ENCODE measurements at places on chromosomes 2 and 18.

- no peak for DNase-seq
These were observed 103.8 kb upstream of the COPS8 start for GRCh38 chr2:236981701-236982485.

- DNase-seq, result no peak
These were observed 135.1 kb downstream of the THADA start for GRCh38 chr2:43460611-43461365.

GRCh38 chr18:55395799-55396198 lies 192.2 kb downstream of the TCF4 start:
- DNase-seq, result no peak

DNA sequence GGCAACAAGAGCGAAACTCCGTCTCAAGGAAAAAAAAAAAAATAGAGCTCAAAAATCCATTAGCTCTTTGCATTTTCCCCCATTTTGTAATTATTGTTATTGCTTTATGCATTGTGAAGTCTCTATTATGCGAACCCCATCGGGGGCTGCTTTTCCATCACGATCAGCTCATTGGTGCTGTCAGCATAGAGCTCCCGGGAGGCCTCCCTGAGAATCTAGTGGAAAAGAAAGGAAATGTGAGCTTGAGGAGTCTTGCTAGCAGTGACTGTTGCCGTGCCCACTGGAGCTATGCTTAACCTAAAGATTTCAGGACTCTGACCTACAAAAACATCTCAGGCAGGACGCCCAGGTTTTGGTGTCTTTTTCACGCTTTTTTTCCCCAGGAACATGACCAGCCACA lies 102.6 kb upstream of the NDUFV2 start:
- DNase-seq, result no peak

- no peak for DNase-seq
These were observed 37.3 kb downstream of the CAPN13 start for GRCh38 chr2:30769891-30770462.
